ENCODE measurements at places on chromosomes 11 and 22. TPM values are rescaled to one million over a fixed set of nuclear protein-coding genes. Genes with fewer than 3 reads are reported as not detected.

DNA sequence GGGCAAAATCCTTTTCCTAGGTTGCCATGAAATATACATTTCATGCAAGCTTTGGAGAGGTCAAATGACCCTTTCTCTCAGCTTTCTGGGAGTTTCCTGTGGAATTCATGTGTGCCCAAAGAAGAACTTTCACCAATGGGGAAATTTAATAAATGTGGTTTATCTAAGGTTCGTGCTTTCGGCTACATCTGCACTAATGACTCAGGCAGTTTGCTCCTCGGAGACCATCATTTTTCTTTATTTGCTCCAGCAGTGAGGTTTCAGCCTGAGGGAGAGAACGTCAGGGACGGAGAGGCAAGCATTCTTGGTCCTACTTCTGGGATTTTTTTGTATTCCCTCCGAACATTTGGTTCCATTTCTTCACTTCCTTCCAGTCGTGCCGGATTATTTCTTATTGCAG is 85.2 kb downstream of the FLI1 start:
- H3K27ac ChIP-seq = no peak overlapping the region
- H3K36me3 ChIP-seq = peaks cover 5% of the 10 kb centered on the region
- no peak overlapping the region for H3K4me3 ChIP-seq
- DNase-seq = no peak

- no peak overlapping the region for H3K27ac ChIP-seq
- H3K27me3 ChIP-seq = no peaks in the 10 kb centered on the region
- H3K36me3 ChIP-seq = no peaks in the 10 kb centered on the region
- H3K4me1 ChIP-seq = no peaks in the 10 kb centered on the region
- no peak overlapping the region for H3K4me3 ChIP-seq
- peak; percentile 42 for DNase-seq
These were observed 9.3 kb upstream of the CEP295 start for GRCh38 chr11:93652161-93652597.

- no peak overlapping the region for H3K27ac ChIP-seq
- H3K27me3 ChIP-seq = peaks cover 25% of the 10 kb centered on the region
These were observed 44.0 kb downstream of the IGF2 start for GRCh38 chr11:2095198-2095520.

- H3K4me3 ChIP-seq = no peak overlapping the region
- H3K4me1 ChIP-seq = no peaks in the 10 kb centered on the region
- H3K27ac ChIP-seq = no peak overlapping the region
- H3K27me3 ChIP-seq = no peaks in the 10 kb centered on the region
- no peak for DNase-seq
These were observed 1063.2 kb upstream of the TENM4 start for GRCh38 chr11:80503990-80504389.

DNA sequence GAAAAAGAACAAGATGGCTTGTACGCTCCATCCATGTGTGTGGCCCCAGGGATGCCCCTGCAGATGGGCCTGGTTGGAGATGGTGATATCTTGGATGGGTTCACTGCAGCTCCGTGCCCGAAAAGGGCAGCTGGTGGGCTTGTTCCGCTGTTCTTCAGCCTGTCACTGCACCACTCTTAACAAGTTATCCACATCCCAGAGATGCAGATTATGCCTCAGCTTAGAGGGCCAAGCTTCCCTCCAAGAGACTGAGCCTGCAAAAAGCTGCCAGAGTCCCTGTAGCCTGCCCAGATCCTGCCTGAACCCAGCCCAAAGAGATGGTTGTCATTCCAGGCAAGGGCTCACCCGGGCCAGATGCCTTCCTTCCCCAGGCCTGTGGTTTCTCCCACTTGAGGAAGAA is 308.0 kb downstream of the OPCML start:
- peaks cover 20% of the 10 kb centered on the region for H3K4me1 ChIP-seq
- H3K27ac ChIP-seq = no peak overlapping the region
- no peaks in the 10 kb centered on the region for H3K27me3 ChIP-seq
- no peak for DNase-seq
- H3K36me3 ChIP-seq = no peaks in the 10 kb centered on the region

DNA sequence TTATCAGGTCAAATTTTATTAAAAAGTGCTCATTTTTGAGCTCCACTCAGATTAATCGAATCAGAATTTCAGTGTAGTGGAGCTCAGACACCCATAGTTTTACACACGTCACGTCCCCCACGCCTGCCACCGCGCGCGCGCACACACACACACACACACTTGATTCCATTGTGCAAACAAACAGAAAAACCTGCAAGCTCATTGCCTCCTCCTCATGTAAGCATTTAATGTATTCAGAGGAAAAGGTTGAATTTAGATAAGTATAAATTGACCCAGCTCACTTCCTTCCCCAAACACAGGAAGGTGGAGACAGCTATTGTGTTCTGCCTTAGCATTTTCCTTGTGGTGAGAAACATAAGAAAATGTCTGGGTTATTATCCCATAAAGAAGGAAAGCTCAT is 336.7 kb downstream of the LUZP2 start:
- no peak for DNase-seq

GRCh38 chr11:107538239-107538638 is 27.3 kb downstream of the ALKBH8 start:
- H3K36me3 ChIP-seq = peaks cover 23% of the 10 kb centered on the region
- H3K27me3 ChIP-seq = no peaks in the 10 kb centered on the region
- H3K27ac ChIP-seq = no peak overlapping the region
- no peak for DNase-seq

DNA sequence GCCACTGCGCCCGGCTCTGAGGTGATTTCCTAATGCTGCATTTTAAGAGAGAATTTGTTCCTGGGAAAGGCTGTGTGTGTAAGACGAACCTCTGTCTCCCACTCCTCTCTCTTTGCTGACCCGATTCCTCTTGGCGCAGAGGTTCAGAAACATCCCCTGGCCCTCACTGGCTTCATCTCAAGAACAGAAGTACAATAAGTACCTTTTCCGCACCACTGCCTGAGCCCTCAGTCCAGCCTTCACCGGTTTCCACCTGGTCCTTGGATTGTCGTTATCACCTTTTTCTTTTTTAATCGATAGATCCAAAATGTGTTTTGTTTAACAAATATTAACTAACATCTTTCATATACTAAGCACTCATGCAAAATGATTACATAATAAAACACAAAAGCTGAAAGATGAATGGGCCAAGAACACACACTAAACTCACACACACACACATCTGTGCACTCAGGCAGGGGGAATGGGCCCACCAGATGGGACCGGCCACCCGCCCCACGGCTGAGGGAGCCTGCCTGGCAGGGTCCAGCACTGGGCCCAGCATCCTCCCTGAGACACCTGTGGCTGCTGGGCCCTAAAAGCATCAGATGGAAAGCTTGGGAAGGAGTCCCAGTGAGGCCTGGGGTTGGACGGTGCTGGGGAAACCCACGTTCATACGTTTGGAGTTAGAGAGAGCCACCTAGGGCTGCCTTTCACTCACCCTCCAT is 50.4 kb upstream of the A4GALT start:
- H3K27me3 ChIP-seq = no peaks in the 10 kb centered on the region
- H3K4me3 ChIP-seq = no peak overlapping the region
- no peak for DNase-seq
- peaks cover 2% of the 10 kb centered on the region for H3K4me1 ChIP-seq

GRCh38 chr22:30245985-30246813 is at the start of gene LIF:
TSS of gene LIF (minus strand) at chr22:30246759. CDS start at chr22:30246695, 64 bp downstream.
- H3K4me1 ChIP-seq = peaks cover 42% of the 10 kb centered on the region
- H3K27me3 ChIP-seq = peaks cover 6% of the 10 kb centered on the region
- H3K27ac ChIP-seq = peak within 1 kb of the TSS; percentile 48

GRCh38 chr22:39524753-39525657 is 4.6 kb downstream of the ATF4 start:
- H3K36me3 ChIP-seq = peaks cover 51% of the 10 kb centered on the region
- no peaks in the 10 kb centered on the region for H3K27me3 ChIP-seq
- peaks cover 65% of the 10 kb centered on the region for H3K4me1 ChIP-seq

DNA sequence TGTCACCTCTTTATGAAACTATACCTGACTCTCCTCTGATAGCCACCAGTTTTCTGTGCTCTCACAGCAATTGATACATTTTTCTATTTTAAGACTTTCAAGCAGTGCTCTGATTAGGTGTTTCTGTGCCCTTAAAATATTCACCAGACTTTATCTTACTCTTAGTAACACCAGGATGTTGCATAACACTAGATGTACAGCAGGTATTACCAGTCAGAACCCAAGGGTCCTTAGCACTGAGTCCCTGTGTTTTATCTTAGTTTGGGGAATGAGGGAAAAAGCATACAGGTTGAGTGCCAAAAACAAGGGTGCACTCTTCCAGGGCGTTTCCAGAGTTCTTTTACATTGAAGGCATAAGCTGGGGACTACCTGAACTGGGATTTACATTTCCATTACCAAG is 51.4 kb downstream of the COPB1 start:
- H3K4me1 ChIP-seq = peaks cover 4% of the 10 kb centered on the region
- H3K27ac ChIP-seq = no peak overlapping the region
- H3K36me3 ChIP-seq = peaks cover 7% of the 10 kb centered on the region
- DNase-seq = no peak
- no peak overlapping the region for H3K4me3 ChIP-seq

- DNase-seq = no peak
These were observed 414 bp upstream of the PNPLA3 start for GRCh38 chr22:43923191-43923590.

DNA sequence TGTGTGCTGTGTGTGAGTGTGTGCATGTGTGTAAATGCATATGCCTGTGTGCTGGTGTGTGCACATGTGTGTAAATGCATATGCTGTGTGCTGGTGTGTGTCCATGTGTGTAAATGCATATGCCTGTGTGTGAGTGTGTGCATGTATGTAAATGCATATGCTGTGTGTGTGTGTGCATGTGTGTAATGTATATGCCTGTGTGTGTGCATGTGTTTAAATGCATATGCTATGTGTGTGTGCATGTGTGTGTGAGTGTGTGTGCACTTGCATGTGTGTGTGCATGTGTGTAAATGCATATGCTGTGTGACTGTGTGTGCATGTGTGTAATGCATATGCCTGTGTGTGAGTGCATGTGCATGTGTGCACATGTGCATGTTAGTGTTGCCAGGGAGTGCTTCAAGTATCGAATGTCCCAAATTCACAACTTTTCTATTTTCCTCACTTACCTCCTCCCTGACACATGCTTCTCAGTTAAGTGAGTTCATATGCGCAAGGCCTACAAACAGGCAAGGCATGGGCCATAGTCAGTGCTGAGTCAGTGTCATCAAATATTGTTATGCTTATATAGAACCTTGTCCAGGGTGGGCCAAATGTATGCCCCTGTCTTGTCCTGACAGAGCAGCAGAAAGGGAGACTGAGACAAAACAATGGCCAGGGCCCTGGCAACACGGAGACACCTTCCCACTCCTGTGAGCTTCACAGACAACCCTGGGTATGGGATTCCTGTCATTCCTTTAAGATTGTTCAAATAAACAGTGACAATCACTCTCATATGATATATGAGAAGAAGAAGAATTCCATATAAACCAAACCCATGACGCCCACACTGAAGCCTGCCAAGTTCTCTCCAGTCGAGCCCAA is 38.6 kb downstream of the GGTLC2 start:
- no peak overlapping the region for H3K27ac ChIP-seq
- H3K27me3 ChIP-seq = no peaks in the 10 kb centered on the region
- no peak for DNase-seq
- H3K4me3 ChIP-seq = no peak overlapping the region
- no peaks in the 10 kb centered on the region for H3K4me1 ChIP-seq

GRCh38 chr22:17980638-17981051 is 43.7 kb downstream of the MICAL3 start:
- peaks cover 74% of the 10 kb centered on the region for H3K4me1 ChIP-seq
- peak overlapping the region; percentile 24 for H3K27ac ChIP-seq
- H3K36me3 ChIP-seq = no peaks in the 10 kb centered on the region
- no peaks in the 10 kb centered on the region for H3K27me3 ChIP-seq

- H3K4me3 ChIP-seq = no peak overlapping the region
- peaks cover 42% of the 10 kb centered on the region for H3K4me1 ChIP-seq
- DNase-seq = no peak
- H3K36me3 ChIP-seq = no peaks in the 10 kb centered on the region
These were observed 143.6 kb downstream of the TEAD1 start for GRCh38 chr11:12817681-12818332.

DNA sequence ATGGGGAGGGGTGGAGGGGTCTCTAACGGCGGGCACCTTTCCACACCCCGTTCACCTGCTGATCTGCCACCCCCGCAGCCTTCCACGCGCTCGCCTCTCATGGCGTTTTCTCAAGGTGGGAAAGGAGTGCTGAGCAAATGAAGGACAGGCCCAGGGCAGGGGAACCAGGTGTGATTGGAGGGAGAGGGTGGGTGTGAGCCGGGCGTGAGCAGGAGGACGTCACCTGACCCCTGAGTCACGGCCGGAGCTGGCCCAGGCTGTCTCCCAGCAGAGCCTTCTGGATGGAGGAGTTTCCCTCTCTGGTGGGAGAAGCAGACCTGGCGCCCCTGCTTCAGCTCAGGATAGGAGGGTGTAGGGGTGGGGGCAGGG is 14.0 kb upstream of the ARHGAP8 start:
- no peak overlapping the region for H3K27ac ChIP-seq
- no peak overlapping the region for H3K4me3 ChIP-seq
- no peaks in the 10 kb centered on the region for H3K36me3 ChIP-seq
- DNase-seq = no peak
- peaks cover 80% of the 10 kb centered on the region for H3K27me3 ChIP-seq

DNA sequence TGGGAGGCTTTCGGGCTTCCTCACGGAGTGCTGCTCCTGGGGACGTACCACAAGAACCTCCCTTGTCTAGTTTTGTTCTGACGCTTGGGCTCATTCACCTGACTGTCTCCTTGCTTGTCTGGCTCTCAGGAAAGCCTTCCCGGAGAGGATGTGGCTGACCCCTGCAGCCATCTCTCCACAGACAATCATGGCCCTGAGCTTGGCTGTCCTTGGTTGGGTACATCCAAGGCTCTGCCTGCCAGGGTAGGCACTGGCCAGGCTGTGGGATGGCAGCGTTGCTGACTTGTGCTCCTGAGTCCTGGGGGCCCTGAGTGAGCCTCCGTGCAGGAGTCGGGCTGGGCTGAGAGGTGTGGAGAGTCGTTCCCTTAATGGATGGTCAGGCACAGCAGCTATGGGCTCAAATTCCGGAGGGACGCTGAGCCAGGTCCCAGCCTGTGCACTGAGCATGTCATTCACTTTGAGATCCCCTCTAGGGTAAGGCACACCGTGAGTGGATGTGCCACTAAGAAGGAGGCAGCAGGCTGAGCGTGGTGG is 32.8 kb downstream of the BCR start:
- no peak overlapping the region for H3K4me3 ChIP-seq
- no peak overlapping the region for H3K27ac ChIP-seq
- DNase-seq = no peak
- no peaks in the 10 kb centered on the region for H3K36me3 ChIP-seq

DNA sequence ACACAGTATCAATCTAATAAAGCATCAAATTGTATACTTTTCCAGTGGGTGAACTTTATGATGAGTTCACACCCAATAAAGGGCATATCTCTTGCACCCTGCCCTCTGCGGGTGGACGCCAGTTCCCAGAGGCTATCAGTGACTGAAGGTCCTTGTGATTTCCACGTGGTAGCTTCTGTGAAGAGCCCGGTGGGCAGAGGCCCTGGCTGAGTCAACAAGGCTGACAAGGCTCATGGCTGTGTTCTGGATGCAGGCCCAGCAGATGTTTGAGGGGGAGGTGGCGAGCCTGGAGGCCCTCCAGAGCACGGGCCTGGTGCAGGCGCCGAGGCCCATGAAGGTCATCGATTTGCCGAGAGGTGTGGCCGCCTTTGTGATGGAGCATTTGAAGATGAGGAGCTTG is 71.4 kb downstream of the PIWIL3 start:
- H3K4me1 ChIP-seq = peaks cover under 1% of the 10 kb centered on the region
- H3K4me3 ChIP-seq = no peak overlapping the region
- no peak overlapping the region for H3K27ac ChIP-seq
- H3K27me3 ChIP-seq = no peaks in the 10 kb centered on the region
- H3K36me3 ChIP-seq = no peaks in the 10 kb centered on the region

The ANGPTL5 gene
- total RNA-seq = 0.83 TPM

The ANO5 gene
- 20.8 TPM for total RNA-seq

The OR5AK2 gene
- not detected for total RNA-seq

The SERHL2 gene
- total RNA-seq = 3.1 TPM

The OR4A16 gene
- not detected for total RNA-seq

The CTTN gene
- total RNA-seq = 111 TPM
